OCI-M1 (cell line): ENCODE measurements at places on chromosomes 2 and 18.

GRCh38 chr2:114442510-114442909 lies at the start of gene DPP10:
Gene DPP10, plus strand, starts transcription at chr2:114442641.
- DNase-seq = peak; percentile 38

GRCh38 chr2:128631698-128632500 lies 313.2 kb upstream of the HS6ST1 start:
- DNase-seq = no peak

GRCh38 chr2:144310889-144311608 lies 208.9 kb downstream of the ZEB2 start:
- peak; percentile 43 for DNase-seq

DNA sequence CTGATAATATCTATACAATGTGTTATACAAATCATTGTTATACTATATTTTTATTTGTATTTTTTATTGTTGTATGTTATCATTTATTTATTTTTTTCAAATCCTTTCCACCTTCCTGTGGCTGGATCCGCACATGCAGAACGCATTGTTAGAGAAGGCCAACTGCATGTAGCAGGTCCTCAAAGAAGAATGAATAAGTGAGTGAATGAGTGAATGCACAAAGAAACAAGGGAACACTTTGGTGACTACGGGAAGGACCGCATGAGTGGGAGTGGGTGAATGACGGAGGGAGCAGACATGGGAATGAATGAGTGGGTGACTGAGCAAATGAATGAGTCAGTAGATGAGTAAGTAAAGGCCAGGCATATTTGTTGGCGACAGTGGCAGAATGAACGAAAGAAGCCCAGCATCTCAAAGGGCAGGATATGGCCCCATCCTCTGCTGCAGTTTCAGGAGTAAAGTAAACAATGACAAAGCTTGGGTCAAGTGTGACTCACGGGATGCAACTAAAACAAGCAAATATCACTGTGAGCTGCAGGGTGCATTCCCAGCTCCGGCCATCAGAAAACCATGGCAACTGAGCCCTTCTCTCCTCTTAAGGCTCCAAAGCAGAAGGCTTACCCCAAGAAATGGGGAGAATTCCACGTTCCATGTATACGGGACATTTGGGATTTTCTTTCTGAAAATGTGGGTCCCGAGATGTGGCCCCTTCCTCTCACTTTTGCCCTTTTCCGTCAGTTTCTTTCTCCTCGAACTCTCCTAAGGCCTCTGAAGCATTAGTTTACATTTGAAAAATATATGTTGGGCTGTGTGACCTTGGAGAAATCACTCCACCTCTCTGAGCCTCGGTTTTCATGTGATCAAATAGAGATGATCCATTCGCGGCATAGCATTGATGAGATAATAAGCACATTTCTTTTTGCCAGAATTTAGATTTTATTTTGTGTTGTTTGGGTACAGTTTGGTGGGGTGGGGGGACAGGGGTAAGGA lies 24.5 kb downstream of the KCNF1 start:
- DNase-seq = no peak

GRCh38 chr2:40760071-40760666 lies 308.3 kb upstream of the SLC8A1 start:
- DNase-seq = peak; percentile 85

DNA sequence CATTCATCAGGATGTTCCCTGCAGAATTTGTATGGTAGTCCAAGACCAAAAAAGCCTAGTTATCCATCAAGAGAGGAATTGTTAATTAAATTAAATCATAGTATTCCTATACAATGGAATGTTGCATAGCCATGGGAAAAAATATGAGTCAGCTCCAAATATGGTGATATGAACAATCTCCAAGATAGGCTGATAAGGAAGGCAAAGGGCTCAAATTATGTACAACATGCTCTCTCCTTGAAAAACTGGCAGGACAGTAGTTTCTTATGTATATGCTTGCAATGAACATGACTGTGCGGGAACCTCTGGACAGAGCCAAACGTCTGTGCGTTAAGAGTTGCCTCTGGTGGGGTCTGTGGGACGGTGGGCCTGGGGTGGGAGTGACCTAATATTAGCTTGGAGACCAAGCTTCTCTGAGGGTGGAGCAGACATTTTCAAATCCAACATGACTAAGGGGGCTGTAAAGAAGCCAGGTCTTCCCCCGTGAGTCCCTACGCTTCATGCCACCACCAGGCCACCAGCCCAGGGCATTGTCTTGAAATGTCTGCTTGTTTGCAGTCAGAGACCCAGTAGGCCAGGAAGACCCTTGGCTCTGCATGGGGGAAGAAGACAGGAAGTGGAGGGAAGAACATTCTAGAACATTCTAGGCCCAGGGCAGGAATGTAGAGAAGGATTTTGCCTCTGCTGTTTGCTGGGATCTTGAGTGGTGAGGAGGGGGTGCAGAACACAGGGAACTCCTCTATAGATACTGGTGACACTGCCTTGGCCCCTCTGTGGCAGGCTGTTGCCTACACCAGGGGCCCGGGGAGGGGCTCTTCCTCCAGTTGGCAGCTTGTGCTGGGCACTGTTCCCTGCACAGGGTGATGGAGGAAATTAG lies 244.0 kb upstream of the HS6ST1 start:
- DNase-seq = no peak

- DNase-seq = peak; percentile 69
These were observed 53.0 kb upstream of the ALPP start for GRCh38 chr2:232325324-232326273.

DNA sequence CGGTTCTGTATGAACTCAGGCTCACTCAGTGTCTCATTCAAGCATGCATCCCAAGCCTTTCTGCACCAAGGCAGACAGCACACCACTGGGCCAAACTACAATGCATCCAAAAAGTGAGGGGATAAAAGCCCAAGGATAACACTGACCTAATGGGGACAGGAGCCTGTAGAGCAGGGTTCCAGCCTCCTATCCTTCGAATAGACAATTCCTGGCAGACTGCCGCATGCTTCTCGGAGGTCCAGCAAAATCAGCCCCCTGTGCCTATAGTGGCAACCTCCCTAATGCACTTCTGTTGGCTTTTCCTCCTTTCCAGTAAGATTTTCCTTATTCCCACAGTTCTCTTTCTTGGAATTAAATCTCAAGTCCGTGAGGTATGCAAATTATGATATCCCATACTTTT lies 44.8 kb upstream of the CAVIN2 start:
- no peak for DNase-seq

DNA sequence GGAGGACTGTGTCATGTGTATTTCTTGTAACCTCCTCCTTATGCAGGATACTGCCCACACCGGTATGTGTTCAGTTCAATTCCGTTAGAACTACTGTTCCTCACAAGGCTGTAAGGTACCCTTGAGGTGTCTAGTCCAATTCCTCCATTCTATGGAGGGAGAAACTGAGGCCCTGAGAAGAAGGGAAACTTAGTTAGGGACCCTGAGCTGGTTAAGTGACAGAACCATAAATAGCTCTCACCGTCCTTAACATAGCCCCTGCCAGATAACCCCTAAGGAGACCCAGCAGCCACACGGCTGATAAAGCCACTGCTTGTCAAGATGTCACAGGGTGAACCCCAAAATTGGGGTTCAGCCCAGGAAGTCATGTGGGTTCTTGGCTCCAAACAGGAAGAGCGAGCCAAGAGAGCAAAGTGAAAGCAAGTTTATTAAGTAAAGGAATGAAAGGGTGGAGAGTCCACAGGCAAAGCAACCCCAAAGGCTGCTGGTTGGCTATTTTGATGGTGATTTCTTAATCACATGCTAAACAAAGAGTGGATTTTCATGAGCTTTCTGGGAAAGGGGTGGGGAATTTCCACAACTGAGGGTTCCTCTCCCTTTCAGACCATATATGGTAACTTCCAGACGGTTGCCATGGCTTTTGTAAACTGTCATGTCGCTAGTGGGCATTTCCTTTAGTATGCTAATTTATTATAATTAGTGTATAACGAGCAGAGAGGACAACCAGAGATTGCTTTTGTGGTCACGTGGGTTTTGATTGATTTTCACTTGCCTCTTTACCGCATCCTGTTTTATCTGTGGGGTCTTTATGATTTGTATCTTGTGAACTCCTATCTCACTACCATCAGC lies 83.4 kb upstream of the RTN4 start:
- DNase-seq = peak; percentile 89

- peak; percentile 31 for DNase-seq
These were observed 2129.4 kb upstream of the PIK3C3 start for GRCh38 chr18:39825485-39826150.

DNA sequence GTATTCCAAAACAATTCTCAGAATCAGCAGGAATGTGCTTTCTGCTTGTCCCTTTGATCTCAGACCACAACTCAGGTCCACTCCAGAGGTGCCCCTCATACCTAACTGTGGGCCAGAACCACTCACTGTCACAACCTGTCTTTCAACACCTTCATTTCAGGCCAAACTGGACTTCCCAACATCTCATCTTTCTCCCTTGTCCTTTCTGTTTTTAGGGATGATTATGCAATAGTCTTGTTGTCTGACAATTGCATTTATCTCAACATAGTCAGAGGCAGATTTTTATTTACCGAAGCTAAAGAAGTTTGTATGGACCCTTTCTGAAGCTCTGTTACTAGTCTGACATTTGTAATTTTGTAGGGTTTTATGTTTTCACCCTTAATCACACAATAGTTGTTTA lies 95.9 kb downstream of the EPHA4 start:
- no peak for DNase-seq

GRCh38 chr2:218782528-218782844 lies 539 bp downstream of the CYP27A1 start:
- no peak for DNase-seq

DNA sequence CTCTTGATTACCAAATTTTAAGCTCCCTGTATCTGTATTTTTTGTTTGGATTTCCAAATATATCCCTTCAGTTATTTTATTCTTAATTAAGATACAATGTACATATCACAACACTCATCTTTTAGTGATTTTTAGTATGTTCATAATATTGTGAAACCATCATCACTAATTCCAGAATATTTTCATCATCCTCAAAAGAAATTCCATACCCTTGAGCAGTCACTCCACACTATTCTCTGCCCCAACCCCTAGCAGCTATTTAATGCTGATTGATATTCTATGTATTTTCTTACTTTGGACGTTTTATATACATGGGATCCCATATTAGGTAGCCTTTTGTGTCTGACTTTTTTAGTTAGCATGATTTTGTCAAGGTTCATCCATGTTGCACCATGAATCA lies 127.4 kb upstream of the SLC8A1 start:
- DNase-seq = no peak

- no peak for DNase-seq
These were observed 68.4 kb upstream of the PPP1CB start for GRCh38 chr2:28683100-28683706.

GRCh38 chr2:225399504-225399903 lies at the start of gene NYAP2:
Gene NYAP2, plus strand, starts transcription at chr2:225399710. Its CDS starts 9,171 bp downstream, at chr2:225408881.
- no peak for DNase-seq

- no peak for DNase-seq
These were observed 21.2 kb downstream of the CLUL1 start for GRCh38 chr18:617970-618504.

GRCh38 chr2:224369028-224369632 lies 32.8 kb downstream of the FAM124B start:
- peak; percentile 64 for DNase-seq

GRCh38 chr2:238242731-238243495 lies 3.1 kb upstream of the HES6 start:
- DNase-seq = no peak

GRCh38 chr18:52325997-52326396 lies 14.0 kb upstream of the DCC start:
- DNase-seq = no peak

DNA sequence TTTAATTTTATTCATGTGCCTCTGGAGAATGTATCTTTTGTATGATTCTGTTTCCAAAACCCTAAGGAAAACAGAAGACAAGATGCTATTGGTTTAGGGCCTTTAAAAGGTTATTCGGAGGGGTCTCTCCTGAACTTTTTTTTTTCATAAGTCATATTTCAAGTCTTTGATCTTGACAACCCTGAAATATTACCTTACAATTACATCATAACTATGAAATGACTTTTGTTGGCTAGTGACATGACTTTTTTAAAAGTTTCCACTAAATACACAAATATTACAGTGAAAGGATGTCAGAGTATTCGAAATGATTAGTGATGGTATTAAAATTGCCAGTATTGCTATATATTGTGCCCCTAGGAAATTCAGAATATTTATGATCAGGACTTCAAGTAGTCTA lies 31.8 kb upstream of the FZD7 start:
- peak; percentile 8 for DNase-seq

- DNase-seq = no peak
These were observed 61.3 kb upstream of the HAAO start for GRCh38 chr2:42853549-42854206.

DNA sequence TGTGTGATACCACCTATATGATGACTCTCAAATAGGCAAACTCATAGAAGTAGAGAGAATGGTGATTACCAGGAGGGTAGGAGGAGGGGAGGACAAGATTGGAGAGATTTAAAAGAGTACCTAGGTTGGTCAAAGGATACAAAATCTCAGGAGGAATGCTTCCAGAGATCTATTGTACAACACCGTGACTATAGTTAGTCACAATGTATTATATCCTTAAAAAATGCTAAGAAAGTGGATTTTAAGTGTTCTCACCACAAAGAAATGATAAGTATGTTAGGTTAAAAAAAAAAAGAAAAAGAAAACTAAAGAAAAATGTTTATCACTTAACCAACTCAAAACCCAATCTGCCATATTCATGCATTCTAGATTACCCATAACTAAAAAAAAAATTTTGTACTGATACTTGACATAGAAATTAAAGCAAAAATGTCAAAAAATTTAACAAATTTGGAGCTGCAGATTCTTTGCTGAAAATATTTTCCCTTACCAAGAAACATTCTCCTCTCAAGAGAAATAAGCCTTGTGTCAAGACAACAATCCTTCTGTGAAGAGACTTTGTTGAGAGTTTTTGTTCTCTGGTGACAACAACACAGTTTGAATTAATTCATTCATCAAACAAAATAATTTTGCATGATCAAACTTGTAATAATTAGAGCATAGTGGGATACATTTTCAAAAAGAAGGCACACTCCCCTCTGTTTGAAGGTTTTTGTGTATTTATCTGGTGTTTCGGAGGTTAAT lies 213.1 kb downstream of the DNER start:
- no peak for DNase-seq
